ENCODE measurements at places on chromosomes 7 and 10.

GRCh38 chr7:34277016-34277802 is 371.9 kb downstream of the BMPER start:
- DNase-seq, result no peak

DNA sequence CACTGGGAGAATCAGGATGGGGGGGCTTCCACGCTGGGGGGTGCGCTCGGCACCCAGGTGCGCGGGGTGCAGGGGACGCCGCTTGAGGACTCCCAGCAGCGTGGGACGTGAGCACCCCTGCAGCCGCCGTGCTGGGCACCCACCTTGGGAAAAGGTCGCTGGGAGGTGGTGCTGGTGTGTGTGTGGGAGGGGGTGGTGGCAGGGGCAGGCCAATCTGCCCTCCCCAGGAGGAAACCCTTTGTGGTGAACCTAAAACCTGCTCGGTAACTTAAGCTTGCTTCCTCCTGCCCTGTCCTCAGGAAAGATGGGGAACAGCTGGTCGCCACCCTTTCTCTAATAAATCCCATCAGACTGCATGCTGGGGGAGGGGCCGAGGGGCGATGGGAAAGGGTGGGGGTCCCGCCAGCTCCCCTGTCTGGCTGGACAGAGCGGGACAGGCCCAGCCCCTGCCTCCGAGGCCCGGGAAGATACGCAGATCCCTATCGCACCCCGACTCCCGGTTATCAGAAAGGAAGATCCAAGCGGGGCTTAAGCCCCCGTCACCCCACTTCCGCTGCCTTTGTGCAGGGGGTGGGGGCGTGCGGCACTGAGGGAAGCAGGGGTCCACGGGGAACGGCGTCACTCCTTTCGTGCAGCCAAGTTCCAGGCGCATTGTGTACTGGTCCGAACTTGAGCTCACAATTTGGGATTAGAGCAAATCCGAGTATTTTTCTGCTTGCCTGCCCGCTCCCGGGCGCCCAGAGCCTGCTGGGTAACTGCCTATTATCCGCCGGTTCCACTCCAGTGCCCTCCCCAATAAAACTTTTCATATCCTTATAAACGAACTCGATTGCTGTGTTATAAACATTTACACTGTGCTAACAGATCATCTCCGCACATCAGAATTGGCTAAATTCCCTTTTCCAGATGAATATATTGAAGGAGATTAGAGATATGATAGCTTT is 64.6 kb downstream of the UNCX start:
- DNase-seq, result no peak

GRCh38 chr7:7276161-7276560 is 93.8 kb downstream of the C1GALT1 start:
- no peak for DNase-seq

DNA sequence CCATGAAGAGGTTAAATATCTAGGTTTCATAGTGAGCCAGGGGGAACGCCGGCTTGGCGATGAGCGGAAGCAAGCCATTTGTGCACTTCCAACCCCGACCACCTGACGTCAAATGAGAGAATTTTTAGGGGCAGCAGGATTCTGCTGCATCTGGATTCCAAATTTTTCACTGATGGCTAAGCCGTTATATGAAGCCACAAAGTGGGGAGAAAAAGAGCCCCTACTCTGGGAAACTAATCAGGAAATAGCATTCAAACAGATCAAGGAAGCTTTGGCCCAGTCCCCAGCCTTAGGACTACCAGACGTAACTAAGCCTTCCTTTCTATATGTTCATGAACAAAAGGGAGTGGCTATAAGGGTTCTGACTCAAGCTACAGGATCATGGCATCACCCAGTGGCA is 12.9 kb upstream of the ADCK2 start:
- DNase-seq, result no peak

DNA sequence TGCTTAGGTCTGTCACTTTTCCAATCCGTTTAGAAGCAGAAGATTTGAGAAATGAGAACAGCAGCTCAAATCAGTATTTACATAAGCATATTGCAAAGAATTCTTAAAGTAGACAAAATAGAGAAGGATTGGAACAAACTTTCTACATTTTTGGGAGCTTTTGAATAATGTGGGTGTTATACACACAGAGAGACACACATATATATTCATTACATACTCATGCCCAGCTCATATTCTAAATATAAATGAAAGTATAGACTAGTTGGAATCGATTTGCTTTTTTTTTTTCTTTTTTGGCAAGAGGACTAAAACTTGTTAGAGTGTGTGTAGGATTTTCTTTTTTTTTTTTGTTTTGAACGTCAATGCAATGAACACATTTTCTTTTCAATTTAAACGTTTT is 538.9 kb downstream of the AUTS2 start:
- no peak for DNase-seq

DNA sequence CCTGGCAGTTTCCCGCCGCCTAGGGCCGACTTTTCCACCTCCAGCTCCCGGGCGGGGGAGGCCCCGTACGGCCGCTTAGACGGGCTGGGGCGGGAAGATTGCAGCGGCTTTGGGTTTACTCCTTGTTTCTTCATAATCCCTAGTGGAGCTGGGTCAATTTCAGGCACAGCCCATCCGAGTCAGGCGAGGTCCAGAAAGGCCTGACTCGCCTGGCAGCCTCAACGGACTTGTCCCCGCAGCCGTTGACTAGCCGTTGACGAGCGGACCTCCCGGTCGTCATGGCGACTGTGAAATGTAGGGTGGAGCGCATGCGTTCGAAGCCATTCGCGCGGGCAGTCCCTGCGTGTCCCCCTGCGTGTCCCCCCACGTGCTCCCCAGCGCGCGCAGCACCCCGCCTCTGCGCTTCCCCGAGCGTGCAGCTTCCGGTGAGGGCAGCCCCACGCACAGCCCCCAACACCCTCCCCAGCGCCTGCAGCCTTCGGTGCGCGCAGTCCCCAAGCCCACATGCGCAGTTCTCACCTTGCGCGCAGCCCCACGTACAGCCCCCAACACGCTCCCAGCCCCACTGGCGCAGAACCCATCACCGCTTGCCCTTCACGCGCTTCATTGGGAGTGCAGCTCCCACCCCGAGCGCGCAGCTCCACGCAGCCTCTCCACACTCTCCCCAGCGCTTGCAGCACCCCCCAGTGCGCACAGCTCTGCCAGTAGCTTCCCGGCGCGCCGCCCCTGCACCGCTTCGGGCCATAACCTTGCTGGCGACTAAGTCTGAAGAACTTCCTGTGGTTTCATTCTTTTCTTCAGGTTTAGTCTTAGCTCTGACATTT is 67.8 kb downstream of the TBX20 start:
- no peak for DNase-seq

DNA sequence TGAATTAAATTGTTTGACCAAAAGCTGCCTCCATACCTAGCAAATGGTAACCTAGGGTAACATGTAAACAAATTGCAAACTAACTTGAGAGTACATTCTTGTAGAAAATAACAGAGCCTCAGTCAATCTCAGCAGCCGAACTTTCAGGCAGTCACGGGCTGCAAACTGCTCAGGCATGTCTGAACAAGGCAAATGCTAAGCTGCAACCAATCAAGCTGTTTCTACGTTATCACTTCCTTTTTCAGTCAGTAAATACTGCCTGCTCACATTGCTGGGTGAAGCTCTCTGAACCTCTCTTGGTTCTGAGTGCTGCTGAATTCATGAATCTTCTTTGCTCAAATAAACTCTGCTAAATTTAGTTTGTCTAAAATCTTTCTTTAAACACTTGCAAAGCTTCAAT is 1212.4 kb downstream of the SORCS1 start:
- no peak for DNase-seq

DNA sequence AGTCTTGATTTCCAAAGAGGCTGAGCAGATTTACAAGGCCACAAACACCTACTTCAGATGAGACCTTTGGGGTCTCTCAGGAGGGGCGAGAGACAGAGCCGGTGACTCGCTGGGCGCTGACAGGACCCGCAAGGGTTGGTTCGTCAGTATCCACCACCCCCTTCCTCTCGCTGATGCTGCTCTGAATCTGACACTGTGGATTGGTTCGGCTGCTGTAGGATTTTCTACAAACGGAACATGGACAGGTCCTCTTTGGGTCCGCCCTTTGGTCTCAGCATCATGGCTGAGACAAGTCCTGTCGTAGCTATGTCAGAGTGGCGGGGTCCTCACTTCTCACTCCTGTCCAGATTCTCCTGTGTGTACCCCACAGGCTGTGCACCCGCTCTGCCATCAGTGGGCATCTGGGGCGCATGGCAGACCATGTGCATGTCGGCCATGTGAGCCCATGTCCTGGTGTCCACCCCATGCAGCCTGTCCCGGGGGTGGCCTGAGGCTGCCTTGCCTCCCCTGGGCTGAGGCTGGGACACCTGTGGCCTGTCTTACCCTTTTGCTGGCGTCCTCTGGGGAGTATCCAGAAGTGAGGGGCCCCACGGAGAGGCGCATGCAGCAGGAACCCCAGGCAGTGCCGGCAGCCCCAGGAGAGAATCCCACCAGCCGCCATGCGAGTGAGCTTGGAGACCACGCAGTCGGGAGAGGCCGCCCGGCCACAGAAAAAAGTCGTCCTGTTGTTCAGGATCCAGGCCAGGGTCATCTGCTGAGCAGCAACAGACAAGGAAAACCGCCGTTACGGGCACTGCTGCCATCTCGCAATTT is 21.6 kb upstream of the FAM20C start:
- DNase-seq, result no peak

- no peak for DNase-seq
Measured at GRCh38 chr10:70482982-70483760, 4.6 kb downstream of the PALD1 start.

DNA sequence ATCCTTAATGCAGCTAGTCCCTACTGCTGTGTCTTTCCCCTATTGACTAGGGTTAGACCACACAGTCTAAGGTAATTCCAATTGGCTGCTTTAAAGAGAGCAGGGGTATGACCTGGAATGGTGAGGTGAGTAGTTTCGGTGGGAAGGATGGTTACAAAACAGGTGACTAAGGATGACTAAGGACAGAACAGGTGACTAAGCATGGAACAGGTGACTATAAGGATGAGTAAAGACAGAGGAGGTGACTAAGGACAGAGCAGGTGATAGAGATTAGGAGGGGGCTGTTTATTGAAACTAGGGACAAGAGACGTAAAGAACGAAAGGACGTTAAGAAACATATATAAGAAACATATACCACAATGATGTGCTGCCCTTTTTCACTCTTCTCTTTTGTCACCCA is 145.1 kb upstream of the TMEM106B start:
- DNase-seq, result no peak

DNA sequence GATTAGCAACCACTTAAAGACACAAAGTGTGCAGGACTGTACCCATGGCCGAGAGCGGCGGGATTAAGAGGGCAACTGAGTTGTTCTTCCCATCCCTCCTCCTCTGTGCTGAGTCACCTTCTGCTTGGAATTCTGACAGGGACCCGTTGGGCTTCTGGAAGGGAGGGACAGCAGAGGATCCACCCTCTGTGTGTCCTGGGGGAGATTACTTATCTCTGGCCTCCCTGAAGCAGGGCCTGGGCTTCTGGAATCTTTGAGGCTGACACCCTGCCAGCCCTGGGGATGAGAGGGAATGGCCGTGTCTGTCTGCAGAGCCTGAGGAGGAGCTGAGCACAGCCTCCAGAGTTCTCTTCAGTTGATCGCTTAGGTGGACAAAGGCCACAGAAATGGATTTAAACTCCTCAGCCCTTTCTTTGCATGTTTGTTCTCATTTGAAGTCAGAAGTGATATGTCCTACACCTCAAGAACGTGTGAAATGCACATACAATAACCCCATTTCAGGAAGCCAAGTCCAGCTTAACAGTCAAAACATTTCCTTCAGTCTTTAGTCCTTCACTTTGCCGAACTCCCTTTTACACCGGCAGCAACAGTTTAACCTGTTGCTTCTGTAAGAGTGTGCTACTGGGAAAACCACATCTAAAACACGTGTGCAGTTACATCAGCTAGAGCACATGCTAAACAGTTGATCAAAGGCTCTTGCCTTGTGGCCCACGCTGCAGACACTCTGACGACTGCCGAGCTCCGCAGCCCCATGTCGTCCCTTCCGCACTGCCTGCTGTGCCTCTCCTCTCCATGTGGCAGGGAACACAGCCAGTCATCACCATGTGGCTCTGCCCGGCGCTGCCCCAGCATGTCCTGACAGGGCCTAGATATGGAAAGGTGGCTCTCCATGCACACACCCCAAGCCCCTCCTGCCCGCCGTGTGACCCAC is 55.7 kb downstream of the IKZF1 start:
- DNase-seq, result peak; percentile 84

- DNase-seq, result peak; percentile 26
Measured at GRCh38 chr7:95330204-95330960, 6.0 kb upstream of the PON1 start.

DNA sequence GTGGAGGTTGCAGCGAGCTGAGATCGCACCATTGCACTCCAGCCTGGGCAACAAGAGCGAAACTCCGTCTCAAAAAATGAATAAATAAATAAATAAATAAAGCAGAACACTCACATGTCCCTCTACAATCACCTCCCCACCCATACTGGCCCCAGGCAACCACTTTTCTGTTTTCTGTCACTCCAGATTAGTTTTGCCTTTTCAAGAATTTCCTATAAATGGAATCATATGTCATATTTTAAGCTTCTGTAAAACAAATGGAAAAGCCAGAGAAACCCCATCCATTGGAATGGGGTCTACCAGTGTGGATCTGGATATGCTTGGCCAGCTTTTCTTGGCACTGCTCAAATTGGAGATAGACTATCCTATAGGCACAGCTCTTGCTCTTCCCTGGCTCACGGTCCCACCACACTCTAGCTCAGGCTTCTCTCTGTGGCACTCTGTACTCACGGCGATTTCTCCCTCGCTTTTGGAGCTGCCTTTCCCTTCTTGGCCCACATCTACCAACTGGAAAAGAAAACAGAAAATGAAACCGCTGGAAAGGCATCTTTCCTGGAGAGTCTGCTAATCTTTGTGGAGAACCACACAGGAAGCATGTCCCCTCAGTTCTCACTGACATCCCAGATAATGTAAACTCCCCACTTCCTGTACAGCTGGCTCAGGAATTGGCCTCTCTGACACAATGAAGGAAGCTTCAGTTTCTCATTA is 210.1 kb downstream of the JCAD start:
- no peak for DNase-seq

GRCh38 chr7:80940539-80941207 is 21.8 kb upstream of the SEMA3C start:
- DNase-seq, result no peak

- DNase-seq, result no peak
Measured at GRCh38 chr7:1546274-1546908, 9.6 kb downstream of the TMEM184A start.

- DNase-seq, result no peak
Measured at GRCh38 chr10:82982110-82982608, 1107.2 kb downstream of the NRG3 start.

DNA sequence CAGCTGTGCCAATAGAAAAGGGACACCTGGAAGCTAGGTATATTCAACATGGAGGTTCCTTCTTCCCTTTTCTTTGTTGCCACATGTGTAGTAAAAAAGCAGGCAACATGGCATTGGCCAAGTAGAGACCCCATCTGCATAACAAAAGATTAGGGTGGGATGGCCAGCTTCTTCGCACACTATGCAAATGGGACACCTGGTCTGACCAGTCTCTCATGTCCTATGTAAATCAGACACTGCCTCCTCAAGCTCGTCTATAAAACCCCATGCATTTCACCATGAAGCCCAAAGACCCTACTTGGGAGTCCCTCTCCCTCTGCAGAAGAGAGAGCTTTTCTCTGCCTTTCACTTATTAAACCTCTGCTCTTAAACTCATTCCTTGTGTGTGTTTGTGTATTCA is 53.9 kb downstream of the MYL10 start:
- DNase-seq, result no peak

- no peak for DNase-seq
Measured at GRCh38 chr7:34851431-34851830, 185.9 kb downstream of the DPY19L1 start.
